ENCODE measurements at places on chromosomes 4 and X. TPM values are rescaled to one million over a fixed set of nuclear protein-coding genes. Genes with fewer than 3 reads are reported as not detected.
A peak's percentile ranks its signal among the peaks of the same experiment; 100 is the strongest.

DNA sequence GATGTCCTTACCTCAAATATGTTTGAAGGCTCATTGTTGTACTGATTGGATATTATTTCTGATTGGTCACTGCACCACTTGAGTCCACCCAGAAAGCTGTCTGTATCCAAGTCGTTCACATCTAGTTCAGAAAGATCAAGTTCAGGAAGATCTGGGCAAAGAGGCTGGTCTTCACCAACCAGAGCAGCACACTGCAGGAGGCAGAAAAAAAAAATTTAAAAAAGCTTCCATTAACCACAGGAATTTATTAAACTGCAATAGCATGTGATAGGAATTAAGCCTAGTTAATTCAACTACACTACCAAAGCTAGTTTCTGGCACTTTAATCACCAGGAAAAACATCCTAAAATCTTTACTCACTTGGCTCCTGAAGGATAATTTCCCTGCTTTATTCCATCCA is 5.1 kb downstream of the PPARGC1A start:
- DNase-seq: no peak

DNA sequence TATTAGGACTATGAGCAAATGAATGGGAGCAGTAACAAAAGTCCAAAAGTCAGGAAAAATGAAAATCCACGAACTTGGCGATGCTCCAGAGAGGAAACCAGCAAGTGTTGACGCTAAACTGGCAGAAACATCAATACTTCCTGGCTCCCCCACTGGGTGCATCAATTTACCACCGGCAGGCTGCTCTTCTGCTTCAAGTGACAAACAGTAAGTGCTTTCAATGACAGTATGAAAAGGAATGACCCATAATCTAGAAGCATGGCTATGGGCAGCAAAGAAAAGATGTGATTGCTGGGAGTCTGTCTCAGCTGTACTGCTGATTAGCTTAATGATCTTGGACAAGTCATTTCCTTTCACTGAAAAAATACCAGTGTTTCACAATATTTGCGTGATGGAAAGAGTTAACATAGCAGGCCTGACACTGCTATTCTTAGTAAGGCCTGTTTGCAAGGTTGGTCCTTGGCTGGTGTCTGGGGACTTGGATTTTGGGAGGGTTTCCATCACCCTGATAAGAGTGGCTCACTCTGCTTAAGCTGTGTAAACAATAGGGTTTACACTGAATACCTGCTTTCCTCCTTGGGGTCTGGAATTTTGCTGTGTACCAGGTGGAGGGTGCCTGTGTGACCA is 8.7 kb downstream of the ATP11C start:
- no peak for DNase-seq

DNA sequence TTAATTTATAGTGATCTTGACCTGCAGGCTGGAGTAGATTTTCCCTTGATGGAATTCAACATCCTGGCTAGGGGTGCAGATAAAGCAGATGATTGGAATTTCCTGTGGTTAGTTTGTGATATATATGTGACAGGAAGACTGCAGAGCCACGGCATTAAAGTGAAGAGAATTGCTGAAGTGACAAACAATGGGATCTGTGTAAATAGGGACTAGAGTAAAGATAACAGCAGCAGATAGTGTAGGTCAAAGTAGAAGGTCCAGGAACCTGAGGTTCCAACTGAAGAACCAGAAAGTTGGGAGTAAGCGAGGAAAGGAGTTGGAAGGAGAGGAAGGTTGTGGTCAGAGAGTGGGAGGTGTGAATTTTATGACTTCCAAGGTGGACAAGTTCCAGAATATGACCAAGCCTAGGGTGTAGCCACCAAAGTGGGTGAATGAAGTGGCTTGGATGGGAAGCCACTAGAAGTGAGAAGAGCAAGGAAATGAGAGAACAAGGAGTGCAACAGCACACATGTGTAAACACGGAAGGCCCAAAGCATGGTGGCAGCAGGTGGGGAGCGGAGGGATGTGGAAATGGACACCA is 325.0 kb downstream of the RAB28 start:
- DNase-seq: no peak

- no peak for DNase-seq
Observed at GRCh38 chr4:108917255-108917654, 154.4 kb upstream of the ETNPPL start.

GRCh38 chrX:136344320-136344719 is 43.6 kb downstream of the ADGRG4 start:
- no peak for DNase-seq

DNA sequence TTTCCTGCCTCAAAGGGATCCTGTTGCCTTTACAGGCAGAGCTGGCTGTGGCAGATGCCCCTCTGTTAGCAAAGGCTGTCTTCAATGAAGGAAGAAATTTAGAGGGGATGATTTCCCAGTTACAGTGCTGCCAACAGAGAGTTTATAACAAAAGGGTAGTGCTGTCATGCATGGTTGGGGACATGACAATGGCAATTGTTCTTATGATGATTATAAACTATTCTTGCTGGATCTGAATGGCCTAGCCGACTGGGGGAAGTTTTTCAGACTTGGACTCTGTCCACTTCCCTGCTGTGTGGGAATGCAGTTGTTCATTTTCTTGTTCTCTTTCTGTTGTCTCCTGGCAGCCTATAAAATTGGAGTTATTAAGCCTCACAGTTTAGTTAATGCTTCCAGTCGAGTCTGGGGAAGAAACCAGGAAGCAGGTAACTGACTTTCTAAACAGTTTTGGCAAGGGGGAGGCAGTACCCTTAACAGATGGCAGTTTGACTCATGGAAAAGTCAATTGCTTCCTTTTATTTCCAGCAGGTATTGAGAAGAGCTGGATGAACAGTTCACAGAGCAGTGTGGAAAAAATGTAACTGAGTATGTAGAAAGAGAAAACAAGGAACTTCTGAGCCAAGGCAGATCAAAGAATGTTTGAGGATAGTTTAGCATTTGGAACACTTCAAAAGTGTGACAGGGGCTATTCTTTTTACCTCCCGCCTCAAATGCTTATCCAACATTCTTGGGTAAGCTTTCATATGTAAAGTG is 582.6 kb downstream of the RAPGEF2 start:
- no peak for DNase-seq

DNA sequence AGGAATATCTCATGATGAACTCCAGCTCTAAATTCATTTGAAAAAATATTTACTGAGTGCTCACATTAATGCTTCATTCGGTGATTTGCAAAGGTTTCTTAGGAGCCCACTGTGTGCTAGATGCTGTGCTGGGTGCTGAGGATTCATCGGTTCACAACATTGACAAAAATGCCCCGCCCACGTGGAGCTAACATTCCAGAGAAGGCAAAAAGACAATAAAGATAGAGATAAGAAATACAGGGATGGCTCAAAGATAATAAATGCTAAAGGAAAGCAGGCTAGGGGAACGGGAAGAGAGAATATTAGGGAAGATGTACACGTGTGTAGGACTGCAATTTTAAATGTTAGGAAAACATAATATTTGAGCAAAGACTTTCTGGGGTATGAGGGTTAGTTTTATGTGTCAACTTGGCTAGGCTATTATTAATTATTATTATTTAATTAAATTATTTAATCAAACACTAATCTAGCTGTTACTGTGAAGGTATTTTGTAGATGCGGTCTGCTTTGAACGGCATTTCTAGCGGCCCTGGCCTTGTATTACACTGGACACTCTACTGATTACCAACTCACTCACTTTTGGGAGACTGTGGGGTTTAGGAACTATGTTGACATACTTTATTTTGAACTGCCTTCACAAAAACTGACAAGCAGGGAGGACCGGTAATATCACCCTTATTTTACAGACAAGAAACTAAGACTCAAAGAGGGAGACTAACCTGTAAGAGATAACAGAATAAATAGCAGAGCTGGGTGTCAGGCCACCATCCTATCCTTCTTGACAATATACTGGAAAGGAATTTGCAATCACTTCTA is 61.9 kb upstream of the IRF2 start:
- no peak for DNase-seq

DNA sequence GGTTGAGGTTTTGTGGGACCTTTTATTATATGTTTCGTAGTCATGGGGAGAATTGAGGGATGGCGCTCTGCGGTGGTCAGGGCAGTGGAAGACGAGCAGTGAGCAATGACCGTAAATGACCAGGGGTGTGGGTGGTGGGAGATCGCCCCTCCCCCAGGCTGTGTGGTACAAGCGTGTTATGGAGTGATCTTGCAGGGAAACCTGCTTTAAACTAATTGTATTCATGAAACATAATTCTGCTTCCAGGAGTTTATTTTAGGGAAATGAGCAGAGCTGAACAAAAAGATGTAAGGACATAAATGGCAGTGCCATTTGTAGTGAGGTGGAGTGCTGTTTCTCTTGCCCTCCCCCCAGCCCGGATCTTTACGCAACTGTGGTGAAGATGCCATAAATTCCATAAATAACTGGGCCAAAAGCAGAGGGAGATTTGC is 20.2 kb downstream of the GYG2 start:
- no peak for DNase-seq

GRCh38 chr4:103075435-103075893 is 1.1 kb downstream of the SLC9B2 start:
- DNase-seq: no peak

GRCh38 chrX:43949669-43950068 is 23.5 kb downstream of the NDP start:
- DNase-seq: no peak

GRCh38 chr4:76198411-76199237 is 15.0 kb downstream of the SCARB2 start:
- DNase-seq: peak; percentile 67

DNA sequence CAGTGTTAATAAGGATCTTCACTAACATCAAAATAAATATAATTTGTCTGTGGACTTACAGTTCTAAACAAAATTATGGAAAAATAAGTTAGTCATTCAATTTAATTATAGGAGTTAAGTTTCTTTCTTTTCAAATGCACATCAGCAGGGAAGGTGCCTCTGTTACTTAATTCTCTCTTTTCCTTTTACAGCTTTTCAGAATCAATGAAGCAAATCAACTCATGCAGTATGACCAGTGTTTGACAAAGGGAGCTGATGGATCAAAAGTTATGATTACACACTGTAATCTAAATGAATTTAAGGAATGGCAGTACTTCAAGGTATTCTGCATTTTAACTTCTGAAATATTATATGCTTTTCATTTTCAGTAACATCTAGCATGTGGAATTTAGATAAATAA is 15.9 kb downstream of the HMGB2 start:
- no peak for DNase-seq

- no peak for DNase-seq
Observed at GRCh38 chr4:186855111-186855510, 131.5 kb upstream of the FAT1 start.

DNA sequence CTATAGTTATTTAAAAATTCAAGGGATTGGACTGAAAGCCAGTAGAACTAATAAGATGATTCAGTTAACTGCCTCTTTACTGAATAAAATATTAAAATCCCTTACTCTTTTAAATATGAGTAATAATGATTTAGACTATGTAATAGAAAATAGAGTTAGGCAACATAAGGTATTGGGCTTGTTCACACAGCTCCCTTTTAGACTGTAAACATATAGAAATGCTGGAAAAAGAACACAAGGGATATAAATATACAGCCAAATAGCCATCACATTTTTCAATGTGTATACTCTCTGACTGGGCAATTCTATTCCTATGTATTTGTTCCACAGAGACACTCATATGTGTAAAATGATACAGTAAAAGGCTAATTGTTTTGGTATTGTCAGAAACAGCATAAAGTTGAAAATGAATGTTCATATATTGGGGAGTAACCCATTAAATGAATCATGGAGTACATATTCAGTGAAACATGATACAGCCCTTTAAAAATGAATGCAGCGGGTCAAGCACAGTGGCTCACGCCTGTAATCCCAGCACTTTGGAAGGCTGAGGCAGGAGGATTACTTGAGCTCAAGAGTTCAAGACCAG is 129.8 kb downstream of the TBC1D19 start:
- DNase-seq: no peak

DNA sequence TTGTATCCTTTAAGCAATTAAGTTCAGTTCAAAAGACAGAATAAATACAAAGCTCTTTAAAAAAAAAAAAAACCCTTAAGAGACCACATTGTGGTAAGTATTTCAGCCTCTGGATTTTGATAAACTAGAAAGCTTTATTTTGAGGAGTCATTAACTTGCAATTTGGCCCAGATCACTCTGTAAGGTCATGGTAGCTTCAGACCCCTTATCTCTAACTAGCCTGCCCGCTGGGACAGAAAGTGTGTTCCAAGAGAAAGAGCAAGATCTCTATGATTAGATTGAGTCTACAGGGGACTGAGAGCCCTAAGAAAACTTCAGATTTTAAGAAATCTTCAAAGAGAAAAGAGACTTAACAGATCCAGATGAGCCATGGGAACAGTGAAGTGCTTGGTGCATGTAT is 45.6 kb downstream of the GALNT7 start:
- DNase-seq: no peak

DNA sequence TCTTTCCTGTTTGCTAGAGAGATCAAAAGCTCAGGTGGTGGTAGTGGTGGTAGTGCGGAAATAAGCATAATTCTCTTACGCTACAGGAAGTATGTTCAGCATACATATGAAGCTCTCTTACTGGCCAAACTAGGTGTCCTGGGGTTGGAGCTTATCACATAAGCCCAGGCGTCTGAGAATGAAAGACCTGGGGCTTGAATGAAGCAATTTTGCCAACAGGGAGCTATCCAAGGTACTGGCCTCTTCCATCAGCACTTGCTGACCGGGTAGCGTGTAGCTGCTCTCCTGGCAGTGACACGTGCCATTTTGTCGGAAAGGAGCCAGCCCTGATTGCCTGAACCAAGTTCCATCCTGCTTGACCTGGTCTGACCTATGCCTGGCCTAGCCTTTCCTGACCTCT is 65.9 kb upstream of the HPF1 start:
- DNase-seq: no peak

GRCh38 chr4:108893468-108893867 is 130.6 kb upstream of the ETNPPL start:
- no peak for DNase-seq

GRCh38 chr4:2939383-2940243 is 23.6 kb downstream of the NOP14 start:
- DNase-seq: peak; percentile 12

DNA sequence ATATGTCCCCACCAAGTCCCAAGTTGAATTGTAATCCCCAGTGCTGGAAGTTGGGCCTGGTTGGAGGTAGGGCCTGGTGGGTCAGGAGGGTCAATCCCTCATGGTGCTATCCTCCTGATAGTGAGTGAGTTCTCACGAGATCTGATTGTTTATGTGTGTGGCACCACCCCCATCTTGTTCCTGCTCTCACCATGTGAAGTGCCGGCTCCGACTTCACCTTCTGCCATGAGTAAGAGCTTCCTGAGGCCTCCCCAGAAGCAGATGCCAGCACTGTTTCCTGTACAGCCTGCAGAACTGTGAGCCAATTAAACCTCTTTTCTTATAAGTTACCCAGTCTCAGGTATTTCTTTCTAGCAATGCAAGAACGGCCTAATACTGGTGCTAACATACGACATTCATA is 22.7 kb upstream of the TMEM33 start:
- DNase-seq: no peak

- no peak for DNase-seq
Observed at GRCh38 chr4:117560329-117560728, 474.0 kb upstream of the NDST3 start.

GRCh38 chr4:112284166-112284565 is 1.5 kb downstream of the TIFA start:
- DNase-seq: no peak

GRCh38 chr4:126568652-126569570 is 1063.8 kb upstream of the INTU start:
- no peak for DNase-seq

The PDLIM5 gene
- total RNA-seq: 81.4 TPM

The PPEF1 gene
- not detected for total RNA-seq

The ZNF827 gene
- 2.9 TPM for total RNA-seq

The HTR2C gene
- not detected for total RNA-seq

The MFAP3L gene
- 100 TPM for total RNA-seq

The YY2 gene
- 1.9 TPM for total RNA-seq

Data from lower leg skin (tissue), 4 donors.